ENCODE measurements at places on chromosomes 4 and X.

DNA sequence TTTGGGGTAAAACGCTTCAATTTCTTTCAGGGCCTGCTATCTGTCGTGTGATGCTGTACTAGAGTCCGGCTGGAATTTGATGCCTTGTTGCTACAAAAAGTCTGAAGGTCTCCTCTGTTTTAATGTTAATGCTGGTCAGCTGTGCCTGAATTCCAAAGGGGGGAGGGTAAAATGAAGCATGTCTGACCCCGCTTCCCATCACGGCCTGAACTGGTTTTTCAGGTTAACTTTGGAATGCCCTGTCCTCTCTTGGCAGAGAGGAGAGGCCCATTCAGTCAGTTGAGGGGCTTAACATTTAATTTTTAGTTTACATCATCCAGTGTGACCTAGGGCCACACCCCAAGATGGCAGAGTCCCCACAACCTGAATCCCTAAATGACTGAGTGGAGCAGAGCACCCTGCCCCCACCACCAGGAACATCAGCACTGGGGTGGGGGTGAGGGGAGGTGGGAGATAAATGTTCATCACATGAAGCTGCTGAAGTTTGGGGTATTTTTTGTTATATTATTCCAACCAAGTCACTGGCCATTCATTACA is 47.9 kb upstream of the GPR78 start:
- DNase-seq: no peak

DNA sequence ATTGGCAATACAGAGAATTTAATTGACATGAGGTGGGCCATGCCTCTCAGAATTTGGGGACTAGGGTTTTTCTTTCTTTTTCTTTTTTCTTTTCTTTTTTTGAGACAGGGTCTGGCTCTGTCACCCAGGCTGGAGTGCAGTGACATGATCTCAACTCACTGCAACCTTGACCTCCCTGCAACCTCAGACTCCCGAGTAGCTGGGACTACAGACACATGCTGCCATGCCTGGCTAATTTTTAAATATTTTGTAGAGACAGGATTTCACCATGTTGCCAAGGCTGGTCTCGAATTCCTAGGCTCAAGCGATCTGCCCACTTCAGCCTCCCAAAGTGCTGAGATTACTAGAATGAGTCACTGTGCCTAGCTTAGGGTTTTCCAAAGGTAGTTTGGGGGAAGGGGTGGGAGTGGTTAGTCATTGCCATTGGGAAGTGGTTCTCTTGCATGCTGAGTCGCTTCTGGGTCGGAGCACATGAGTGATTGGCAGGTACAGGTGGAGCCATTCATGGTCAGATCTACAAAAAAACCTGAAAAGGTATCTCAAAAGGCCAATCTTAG is 54.5 kb downstream of the MID2 start:
- no peak for DNase-seq

GRCh38 chrX:71254092-71254963 is at the start of gene ZMYM3:
Gene ZMYM3, minus strand, starts transcription at chrX:71254140. Its CDS starts 885 bp downstream, at chrX:71253255.
- DNase-seq: peak; percentile 92

- DNase-seq: no peak
Measured at GRCh38 chrX:24876530-24877287, 139.1 kb downstream of the ARX start.

- DNase-seq: no peak
Measured at GRCh38 chr4:41125558-41126311, 88.6 kb downstream of the APBB2 start.
